ENCODE measurements at places on chromosomes 7 and 10.

DNA sequence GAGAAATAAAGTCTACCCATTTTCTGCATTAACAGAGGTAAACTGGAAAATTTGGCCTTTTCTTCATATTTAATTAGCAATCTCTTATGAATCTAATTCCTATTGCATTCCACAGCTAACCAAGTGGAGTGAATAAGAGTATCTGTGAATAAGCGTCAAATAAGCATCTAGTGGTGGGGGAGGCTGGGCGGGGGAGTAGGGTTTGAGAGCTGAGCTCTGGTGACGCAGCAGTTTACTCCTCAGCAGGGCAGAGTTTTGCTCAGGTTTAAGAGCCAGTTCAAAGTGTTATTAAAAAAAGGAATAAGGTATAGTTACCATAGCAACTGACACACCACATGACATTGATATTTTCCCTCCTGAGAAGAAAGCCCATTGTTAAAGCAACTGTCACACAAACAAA, 1346.8 kb upstream of the CELF2 start:
- DNase-seq: no peak

GRCh38 chr10:48737886-48738285, 53.2 kb downstream of the WDFY4 start:
- no peak for DNase-seq

DNA sequence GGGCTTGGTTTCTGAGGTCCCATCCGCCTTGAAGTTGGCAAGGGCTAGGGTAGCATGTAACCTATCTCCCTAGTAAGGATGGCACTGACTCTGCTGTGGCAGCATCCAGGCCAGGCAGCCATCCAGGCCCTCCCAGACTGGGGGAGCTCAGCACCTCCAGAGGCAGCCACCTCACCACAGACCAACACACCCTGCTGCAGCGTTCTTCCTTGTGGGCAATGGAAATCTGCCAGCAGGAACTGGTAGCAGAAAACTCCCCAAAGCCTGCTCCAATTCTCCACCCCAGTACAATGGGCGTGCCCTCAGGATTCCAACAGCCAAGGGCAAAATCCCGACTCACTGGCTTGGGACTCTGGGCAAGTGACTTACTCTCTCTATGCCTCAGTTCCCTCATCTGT, 27.5 kb downstream of the DLG5 start:
- no peak for DNase-seq

DNA sequence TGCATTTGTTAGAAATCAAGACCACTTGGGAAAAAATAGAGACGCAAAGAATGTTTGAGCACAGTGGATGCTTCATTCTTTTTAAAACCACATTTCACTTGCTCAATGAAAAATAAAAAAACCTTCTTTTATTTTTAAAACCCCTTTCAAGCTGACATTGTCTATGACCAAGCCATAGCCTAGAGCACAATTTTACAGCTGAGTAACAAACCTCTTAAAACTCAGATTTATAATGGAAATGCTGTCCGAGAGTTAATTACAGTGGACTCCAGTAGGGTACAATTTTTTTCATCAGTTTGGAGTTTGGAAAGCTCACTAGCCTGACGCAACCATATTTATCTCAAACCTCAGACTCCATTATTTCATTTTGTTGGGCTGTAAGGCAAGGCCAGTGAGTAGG, 116.3 kb downstream of the RNLS start:
- no peak for DNase-seq

- DNase-seq: no peak
Measured at GRCh38 chr10:9296190-9296589, 1241.7 kb downstream of the GATA3 start.

DNA sequence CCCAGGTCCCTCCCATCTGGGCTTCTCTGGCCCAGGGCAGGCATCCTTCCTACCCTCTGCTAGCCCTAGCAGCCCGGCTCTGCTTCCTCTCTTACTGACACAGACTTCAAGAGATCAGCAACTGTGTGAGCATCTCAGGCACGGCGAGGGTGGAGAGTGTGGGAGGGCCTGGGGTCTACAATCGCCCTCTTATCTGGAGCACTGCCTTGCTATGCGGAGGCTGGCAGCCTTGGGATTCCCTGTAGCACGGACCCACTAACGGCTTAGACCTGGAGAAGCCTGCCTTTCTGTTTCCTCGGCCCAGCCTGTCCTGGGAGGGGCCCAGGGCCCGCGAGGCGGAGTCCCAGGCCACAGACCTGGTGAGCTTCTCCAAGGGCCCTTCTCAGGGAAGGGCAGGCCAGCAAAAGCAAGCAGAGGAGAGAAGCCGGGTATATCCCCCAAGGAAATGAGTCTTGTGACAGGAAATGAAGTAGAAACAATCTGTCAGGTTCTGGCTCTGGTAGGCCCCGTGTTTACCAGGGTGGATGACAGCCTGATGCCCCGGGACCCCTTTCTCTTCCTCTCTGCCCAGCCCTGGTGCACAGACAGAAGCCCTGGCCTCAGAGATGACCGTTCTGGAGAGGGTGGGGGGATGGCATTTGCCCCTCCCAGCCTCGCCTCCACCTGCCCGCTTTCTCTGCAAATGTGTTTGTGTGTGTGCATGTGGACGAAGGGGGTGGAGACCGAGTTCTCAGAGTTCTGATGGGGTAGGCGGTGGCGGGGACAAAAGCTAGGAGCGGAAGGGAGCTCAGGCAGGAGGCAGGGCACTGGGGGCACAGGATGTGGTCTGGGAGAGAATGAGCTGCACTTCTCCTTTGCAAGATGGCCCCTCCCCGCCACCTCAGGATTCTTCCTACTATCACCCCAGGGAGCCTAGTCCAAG, 2.5 kb downstream of the LRCH4 start:
- DNase-seq: no peak

- no peak for DNase-seq
Measured at GRCh38 chr7:15851201-15851600, 164.7 kb upstream of the MEOX2 start.

- no peak for DNase-seq
Measured at GRCh38 chr10:29648114-29648982, 13.6 kb upstream of the SVIL start.

DNA sequence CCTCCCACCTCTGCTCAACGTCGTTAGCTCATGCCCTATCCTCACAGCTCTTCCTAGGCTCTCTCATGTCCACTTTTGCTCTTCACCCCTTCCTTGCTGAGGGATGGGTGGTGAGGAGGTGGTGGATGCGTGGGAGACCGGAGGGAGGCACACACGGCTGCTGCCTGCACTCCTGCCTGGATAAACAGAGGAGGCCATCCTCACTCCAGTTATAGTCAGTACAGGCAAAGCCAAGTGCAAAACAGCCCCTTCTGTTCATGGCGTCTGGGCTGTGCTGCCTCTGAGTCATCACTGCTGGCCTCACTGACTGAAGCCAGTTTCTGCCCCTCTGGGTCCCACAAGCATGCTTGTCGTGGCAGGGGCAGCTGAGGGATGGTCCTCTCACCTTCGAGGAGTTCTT, 31.9 kb upstream of the LRRC4 start:
- DNase-seq: no peak

GRCh38 chr10:89167915-89168314, 39.2 kb downstream of the CH25H start:
- no peak for DNase-seq

GRCh38 chr10:30540276-30540675, 89.3 kb downstream of the LYZL2 start:
- no peak for DNase-seq

DNA sequence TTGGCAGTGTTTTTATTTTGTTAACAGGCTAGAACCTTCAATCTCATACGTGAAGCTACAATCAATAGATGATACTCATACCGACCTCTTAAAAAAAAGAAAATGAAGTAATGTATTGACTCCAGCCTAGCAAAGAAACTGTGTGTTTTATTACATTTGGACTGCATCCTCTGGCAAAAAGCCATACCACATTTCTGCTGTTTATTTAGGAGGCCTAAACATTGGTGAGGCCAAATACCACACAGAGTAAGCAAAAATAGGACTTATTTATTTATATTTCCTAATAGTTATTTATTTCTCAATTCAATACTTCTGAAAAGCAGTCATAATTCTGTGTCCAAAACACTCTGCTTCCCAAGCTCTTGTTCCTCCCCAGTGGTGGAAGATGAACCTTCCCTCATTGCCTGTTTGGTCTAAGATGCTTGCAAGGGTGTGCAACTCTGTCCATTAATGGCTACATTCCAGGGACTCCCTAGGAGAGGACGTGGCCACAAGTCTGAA, 398.8 kb upstream of the KLF6 start:
- no peak for DNase-seq

DNA sequence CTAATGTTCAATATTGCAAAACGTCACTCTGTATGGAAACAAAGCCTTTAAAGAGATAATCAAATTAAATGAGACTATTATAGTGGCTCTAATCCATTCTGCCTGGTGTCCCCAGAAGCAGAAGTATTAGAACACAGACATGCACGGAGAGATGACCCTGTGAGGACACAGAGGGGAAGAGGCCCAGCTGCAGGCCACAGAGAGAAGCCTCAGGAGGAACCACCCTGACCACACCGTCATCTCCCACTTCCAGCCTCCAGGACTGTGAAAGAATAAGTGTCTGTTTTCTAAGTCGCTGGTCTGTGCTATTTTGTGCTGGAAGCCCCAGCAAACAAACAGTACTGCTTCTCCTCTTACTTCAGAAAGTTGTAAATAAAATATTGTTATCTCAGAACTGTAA, 283.5 kb upstream of the ADARB2 start:
- DNase-seq: no peak

DNA sequence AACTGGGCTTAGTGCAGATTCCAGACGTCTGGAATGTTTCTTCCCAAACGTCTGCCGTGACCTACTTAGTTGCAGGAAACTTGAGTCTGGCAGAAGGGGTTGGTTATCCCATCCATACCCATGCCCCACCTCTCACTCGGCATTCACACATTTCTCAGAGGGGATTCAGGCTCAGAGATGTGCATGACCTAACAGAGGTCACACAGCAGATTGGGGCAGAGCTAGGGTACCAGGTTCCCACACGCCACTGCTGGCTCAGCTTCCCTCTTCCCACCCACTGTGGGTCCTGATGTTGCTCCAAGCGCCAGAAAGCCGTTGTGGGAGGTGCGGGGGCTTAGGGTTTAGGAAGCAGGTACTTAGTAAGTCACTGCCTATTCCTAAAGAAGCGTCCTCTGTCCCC, 3.0 kb downstream of the UCMA start:
- DNase-seq: no peak

DNA sequence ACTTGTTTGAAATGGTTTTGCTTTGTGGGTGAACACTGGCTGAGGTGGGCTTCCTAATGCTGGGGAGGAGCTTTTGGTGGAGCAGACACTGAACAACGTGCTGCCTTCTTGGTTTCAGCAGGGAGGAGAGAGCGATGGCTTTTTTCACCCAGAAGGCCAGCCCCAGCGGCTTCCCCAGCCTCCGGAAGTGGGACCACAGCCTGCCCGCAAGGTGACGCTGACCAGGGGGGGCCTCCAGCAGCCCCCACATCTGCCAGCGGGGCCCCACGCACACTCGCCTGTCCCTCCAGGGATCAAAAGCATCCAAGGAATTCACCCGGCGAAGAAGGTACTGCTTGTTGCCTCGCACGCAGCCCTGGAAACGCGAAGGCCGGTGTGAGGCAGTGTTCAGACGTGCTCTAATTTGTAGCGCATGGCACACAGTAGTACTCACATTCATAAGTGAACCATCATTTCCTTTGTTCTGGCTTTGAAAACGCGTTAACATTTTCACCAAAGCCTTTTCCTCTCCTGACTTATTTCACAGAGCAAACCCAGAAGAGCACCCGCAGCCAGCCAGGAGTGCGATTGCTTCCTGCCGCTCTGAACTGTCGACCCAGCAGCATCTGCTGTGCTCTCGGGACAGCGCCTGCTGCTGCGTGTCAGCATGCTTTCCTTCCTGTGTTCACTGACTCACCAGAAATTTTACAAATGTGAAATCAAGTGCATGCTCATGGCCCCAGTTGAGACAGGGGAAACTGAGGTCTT, 48.4 kb downstream of the SHH start:
- DNase-seq: no peak

- DNase-seq: no peak
Measured at GRCh38 chr7:129434675-129435318, 565 bp downstream of the STRIP2 start.

- DNase-seq: no peak
Measured at GRCh38 chr10:90587081-90587491, 270.8 kb downstream of the HTR7 start.

- no peak for DNase-seq
Measured at GRCh38 chr10:77583527-77583926, 54.1 kb downstream of the KCNMA1 start.

GRCh38 chr10:121910673-121911420, 17.0 kb downstream of the ATE1 start:
- DNase-seq: no peak

- no peak for DNase-seq
Measured at GRCh38 chr10:44253769-44254462, 131.0 kb downstream of the CXCL12 start.

DNA sequence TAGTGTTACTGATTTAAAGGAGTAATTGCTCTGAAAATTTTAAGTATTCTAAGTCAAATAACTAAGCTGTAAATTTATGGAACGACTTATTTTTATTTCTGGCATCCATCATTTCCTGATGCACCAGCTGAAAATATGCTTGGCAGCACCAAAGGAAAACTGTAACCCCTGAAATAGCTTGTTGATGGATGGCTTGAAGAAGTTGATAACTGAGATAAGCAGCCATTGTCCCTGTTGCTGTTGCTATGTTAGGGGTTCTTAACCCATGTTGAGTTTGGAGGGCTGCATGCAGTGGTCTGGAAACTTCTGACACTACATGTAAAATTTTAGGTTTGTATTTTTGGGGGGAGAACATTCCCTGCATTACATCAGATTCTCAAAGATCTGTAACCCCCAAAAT, 30.6 kb downstream of the RPA3 start:
- no peak for DNase-seq

- DNase-seq: no peak
Measured at GRCh38 chr7:69843653-69844052, 245.4 kb downstream of the AUTS2 start.

DNA sequence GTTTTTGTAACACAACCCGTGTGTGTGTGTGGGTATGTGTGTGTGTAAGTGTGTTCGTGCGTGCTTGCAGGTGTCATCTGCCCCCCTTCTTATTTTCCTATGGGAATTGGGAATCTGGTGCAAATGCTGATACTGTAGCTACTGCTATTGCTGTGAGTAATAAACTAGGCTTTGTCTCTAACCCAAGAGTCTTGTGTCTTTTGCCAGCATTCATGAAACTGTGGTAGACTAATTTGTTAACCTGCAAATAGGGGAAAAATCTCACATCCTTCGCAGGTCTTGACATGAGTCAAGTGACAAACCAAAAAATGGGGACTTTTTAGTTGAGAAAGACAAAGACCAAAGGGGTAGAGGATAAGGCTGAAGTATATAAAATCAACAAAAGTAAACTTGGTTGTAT, 57.9 kb upstream of the FAM133B start:
- DNase-seq: no peak

DNA sequence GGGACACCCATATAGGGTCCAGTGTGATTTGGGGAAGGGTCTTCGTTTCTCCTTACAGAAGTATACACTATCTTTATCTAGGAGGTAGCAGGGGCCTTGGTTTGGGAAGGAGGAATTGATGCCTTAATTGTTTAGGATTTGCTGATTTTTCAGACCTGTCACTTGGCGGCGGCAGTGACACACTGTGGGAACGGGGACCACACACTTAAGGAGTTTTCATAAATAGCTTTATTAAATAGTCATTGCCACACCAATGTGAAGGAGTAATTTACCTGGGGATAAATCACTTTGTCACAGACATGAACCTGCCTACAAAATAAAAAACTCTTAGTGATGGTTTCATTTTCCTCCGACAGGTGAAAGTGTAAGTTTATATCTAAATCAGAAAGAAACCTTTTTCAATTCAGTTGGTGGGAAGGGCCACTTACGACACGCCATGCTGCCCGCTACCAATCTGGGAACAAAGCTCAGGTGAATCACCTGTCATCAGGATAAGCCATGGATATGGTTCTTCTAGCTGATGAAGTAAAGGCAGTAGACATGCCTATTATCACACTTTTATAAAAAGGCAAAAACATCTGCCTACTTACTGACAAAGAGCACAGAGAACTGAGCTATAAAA, 12.3 kb upstream of the ENO4 start:
- no peak for DNase-seq
